ENCODE measurements at places on chromosomes 4 and X.

- no peak for DNase-seq
Measured at GRCh38 chr4:30495651-30496310, 224.4 kb upstream of the PCDH7 start.

DNA sequence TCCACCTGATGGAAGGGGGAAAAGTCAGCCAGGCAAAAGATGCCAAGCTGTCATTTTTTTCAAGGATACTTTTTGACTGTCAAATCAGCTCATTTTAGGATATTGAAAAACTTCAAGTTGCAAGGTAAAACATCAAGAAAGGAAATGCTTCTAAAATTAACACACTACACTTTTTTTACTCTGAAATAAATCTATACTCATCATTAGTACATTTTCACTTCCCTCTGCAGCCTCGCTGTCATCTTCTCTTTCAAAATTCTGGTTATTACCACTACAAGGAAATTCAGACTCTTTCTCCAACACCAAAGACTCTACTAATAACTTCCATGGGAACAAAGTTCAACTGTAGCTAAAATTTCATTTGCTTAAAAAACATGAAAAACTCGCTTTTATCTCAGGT, 41.6 kb downstream of the APBB2 start:
- DNase-seq = no peak

GRCh38 chr4:177052211-177052934, 257.3 kb upstream of the NEIL3 start:
- no peak for DNase-seq

DNA sequence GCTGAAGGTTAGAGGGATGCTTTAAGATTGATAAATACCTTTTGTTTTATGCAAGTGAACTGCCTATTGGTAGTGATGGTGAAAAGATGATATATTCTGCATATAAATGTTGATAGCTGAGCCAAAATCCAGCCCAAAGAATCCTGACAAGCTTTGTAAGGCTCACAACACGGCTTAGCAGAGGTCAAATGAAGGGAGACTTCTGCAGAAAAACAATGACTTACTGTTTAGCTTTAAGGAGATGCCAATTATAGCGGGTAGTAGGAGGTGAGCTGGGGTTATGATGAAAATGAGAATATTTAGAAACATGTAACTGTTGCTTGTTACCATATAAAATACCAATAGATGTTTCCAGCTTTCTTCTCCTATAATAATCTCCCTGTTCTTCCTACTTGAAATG, 97.1 kb downstream of the AFF1 start:
- DNase-seq = no peak

DNA sequence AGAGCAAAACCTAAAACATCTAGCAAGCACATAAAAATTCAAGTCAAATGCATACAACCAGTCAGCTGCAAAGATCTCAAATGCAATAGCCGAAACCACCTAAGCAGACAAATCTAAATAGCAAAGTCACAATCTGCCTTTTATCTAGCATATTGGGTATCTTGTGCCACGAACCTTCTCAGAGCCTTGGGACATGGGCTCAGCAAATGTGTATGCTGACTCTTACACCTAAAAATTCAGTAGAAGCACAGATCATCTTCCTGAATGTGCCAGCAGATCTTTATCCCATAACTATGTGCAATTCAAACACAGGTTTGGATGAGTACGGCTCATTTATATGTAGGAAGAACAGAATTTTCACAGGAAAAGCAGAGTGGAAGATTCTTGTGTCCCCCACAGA, 492.1 kb downstream of the INPP4B start:
- DNase-seq = no peak

DNA sequence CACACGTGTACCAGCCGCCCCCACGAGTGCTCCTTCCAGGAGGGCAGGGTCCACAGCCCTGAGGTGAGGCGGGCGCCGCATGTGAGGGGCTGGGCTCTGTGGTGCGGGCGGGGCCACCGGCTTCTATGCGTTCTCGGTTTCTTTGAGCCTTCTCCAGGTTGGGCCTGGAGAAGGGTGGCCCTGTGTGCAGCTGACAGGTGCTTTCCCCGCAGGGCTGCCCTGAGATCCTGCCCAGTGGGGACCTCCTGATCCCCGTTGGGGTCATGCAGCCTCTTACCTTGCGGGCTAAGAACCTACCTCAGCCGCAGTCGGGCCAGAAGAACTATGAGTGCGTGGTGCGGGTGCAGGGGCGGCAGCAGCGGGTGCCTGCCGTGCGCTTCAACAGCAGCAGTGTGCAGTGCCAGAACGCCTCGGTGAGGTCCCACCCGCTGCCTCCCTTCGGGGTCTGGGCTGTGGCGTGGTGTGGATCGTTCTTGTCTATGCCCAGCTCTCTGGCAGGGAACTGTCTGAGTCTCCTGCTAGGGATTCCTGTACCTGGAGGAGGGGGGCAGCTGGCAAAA, 6.8 kb downstream of the PLXNA3 start:
- DNase-seq = no peak

- no peak for DNase-seq
Measured at GRCh38 chr4:87038837-87039615, 104.2 kb downstream of the AFF1 start.

DNA sequence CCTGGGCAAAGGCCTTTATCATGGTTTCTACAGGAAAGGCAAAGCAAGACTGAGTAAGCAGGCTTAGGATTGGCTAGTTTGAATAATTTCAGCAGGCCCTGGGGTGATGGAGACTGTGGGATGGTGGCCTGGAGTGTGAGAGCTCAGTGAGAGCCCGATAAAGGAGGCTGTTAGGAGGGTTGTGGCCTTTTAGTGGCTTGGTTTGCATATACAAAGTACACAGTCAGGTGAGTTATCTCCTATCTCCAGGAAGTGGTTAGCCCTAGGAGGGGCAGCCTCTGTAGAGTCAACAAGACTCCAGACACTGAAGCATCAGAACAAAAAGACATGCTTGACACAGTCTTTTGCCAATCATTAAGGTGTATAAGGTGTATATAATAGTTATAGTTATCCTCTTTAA, 157.2 kb downstream of the CFAP299 start:
- DNase-seq = peak; percentile 3

DNA sequence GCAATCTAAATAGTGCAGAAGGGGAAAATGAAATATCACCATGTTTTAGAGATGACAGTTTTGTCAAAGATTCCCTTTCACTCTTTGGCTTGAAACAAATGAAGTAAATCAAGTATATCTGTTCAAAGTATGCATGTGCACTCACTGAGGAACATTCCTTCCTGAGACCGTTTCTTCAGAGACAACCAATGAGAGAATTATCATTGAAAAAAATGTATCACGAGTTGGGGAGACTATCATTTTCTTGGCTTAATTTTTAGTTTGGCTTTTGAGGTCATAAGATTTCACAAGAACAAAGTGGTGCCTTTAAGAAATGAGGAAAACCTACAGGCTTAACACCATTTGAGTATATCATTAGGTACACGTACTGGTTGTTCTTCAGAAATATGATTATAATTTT, 56.3 kb downstream of the PCDH7 start:
- no peak for DNase-seq

GRCh38 chr4:37908488-37909331, 17.8 kb downstream of the TBC1D1 start:
- DNase-seq = no peak

GRCh38 chr4:106208481-106209460, 107.2 kb downstream of the TBCK start:
- DNase-seq = no peak

DNA sequence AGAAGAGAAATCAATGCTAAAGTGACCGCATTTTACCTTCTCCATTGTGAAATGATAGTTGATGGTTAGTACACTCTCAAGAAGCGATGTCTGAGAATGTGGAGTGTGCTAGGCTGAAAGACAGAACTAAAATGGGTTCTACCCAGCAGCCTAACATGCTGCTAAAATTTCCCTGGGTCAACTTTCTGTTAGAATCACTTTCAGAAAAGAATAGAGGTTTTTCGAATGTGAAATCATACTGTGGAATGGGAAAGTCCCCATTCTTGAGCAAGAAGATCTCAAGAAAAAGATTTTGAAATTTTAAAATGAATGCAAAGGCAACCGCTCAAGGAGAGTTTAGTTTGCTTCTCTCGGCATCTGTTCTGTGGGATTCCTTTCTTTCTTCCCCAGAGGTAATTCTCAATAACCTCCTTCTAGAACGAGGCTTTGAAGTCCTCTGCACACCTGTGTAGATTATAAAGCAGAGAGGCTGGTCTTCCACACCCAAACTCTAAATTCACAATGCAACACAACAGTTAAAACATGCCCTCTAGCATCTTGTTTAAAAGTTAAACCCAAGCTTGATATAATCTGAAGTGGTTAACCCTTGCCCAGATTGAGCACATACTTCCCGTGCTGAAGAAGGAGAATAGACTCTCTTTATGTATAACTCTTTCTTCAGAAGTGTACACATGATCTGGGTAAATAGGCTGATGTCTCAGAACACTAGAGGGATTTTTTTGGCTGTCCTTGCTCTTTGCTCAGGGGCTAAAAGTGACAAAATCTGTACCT, 208.7 kb upstream of the KLF3 start:
- DNase-seq = no peak

DNA sequence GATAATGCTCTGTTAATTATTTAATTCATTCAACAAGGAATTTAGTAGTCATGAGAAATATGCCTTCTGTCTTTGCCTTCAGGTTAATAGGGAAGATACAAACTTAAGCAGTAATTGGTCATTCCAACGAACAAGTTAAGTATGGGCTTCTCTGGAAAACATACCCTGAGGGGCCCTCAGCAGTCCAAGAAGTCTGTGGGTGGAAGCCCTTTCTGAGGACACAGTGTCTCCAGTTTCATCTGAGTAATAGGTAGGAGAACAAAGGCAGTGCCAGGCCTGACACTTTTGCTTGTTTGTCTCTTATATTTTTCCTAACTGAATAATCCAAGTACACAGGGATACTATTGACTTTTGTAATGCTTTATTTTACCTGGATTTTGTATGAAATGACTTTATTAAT, 262.5 kb downstream of the FBXW7 start:
- DNase-seq = no peak

- no peak for DNase-seq
Measured at GRCh38 chrX:31384471-31384870, 312.6 kb upstream of the FTHL17 start.

- no peak for DNase-seq
Measured at GRCh38 chrX:136671006-136671610, 23.1 kb downstream of the CD40LG start.

DNA sequence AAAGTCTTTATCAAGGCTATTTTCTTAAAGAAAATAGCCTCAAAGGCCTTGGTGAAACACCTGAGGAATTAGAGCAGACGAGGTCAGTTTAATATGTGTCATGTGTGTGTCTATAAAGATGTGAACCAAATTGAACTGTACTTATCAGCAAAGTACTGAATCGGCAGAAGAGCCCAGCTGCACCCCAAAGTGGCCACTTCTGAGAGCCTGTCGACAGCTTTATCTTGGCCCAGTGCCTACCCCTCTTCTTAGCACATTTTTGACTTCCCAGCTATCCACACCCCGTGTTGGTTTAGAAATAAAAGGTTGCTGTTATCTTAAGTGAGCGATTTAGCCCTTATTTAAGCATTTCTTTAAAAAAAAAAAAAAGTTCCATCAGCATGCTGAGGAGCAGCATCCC, 329.7 kb downstream of the FBXW7 start:
- DNase-seq = no peak

DNA sequence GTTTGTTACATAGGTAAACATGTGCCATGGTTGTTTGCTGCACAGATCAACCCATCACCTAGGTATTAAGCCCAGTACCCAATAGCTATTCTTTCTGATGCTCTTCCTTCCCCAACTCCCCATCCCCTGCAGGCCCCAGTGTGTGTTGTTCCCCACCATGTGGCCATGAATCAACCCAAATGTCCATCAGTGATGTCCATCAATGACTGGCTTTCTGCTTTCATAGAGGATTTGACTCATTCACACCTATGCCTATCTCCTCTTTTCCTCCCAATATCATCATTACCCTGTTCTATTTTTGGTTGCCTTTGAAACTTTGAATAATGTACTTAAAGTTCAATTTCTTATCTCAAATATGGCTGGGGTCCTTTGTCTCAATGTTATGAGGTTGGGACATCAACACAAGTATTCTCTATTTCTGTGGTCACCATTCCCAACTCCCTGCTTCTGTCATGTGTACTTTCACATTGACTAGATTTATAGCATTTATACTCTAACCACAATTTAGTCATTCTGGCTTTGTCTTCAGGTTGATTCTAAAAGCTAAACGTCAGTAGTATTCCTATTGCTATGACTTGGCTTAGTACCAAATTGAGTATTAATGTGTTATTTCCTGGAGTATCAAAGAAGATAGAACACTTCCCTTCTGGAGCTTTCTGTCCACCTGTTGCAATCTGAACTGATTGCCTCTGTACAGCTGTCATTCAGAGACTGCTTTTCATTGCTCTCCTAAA, 107.2 kb downstream of the TAB3 start:
- DNase-seq = no peak

DNA sequence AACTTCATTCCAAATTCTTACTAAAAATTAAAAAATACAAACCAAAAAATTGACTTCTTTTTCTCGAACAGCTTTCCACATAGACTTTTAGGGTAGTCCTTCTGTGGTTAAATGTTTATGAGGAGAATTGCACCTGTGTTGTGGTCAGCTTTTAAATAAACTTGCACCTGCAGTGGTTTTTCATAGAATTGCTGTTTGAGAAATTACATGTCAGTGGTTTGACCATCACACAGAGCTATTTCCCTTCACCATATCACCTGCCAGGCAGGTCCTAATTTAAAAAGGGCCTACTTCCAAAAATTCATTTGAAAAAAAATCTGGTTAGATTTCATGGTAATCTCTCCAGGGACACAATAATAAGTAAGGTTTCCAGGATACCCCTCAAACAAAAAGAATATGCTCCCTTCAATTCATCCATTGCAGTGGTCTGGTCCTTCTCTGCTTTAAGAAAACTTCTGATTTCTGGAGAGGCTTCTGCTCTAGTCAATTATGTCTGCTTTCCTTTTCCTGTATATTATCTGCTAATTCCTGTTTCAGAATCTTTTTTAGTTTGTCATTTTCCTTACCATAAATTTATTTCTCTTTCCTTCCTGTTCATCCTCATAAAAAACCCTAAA, 9.8 kb upstream of the UTP3 start:
- no peak for DNase-seq

- DNase-seq = no peak
Measured at GRCh38 chr4:152634110-152634760, 45.6 kb downstream of the TMEM154 start.

- DNase-seq = no peak
Measured at GRCh38 chr4:156792462-156793085, 179.0 kb downstream of the PDGFC start.

GRCh38 chr4:8278421-8279287, 9.1 kb downstream of the HTRA3 start:
- DNase-seq = no peak

DNA sequence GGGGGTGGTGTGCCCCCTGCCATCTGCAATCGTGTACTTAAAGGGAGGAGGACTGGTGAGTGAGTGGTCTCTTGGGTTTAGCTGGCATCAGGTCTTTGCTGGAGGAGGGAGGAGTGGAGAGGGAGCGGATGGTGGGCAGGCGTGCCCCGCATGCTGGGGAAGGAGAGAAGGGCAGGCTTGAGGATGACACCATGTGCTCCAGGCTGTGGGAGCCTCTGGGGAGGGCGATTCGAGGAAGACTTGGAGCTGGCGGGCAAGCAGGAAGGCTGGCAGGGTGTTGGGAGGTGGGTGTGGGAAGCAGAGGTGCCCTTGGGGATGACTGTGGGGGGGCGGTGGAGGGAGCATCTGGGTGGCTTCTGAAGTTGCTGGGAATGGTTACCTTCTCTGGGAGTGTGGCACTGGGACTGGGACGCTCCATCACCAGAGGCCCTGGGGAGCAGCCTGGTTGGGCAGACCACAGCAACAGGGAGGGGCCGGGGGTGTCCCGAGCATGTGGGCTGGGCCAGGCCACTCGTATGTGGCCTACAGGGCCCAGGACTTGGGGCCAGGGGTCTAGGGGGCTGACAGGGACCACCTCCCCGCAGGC, 30.8 kb upstream of the AFAP1 start:
- no peak for DNase-seq

Data from stimulated activated CD4-positive, alpha-beta T cell treated with anti-CD3 and anti-CD28 coated beads, Interleukin-4, amount 100 ng/mL, for 1 hour (primary cell).